ENCODE measurements at places on chromosomes 2 and 18.
A peak's percentile ranks its signal among the peaks of the same experiment; 100 is the strongest.

DNA sequence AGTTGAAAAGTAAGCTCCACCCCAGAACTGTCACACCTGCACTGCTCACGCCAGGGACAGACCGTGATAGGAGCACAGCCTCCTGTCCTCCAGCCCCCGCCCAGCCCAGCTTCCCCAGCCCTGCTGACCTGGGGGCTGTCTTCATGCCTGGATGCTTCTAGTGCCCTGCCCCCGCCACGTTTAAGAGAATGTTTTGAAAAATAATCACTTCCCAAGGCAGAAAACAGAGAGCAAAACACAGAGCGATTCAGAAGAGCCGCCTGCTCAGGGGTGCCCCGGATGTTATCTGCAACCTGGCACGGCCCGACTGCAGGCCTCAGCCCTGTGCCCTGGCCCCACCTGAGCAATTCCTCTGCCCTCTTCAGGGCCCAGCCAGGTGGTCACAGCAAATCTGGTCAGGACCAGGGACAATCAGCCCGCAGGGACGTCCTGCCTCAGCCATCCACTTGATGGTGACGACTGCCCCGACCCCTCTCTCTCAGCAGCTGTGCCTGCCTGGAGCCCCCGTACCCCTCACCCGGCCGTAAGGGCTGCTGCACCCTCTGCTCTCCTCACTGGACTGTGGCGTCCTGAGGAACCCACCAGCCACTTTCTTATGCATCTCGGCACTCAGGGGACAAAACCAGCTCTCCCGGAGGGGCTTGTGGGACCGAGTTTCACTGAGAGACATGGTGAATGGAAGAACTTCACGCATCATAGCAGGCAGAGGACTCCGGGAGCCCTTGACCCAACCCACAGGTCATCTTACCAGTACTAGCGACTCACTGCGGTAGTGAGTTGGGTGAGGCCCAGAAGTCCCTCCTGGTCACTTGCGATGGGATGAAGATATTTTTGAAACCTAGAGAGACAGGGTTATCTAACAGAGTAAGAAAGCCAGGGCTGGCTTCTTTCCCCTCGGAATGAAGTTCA is 30.2 kb downstream of the ADI1 start:
- DNase-seq: no peak

GRCh38 chr2:75033516-75033915 is 75.1 kb downstream of the POLE4 start:
- no peak for DNase-seq

DNA sequence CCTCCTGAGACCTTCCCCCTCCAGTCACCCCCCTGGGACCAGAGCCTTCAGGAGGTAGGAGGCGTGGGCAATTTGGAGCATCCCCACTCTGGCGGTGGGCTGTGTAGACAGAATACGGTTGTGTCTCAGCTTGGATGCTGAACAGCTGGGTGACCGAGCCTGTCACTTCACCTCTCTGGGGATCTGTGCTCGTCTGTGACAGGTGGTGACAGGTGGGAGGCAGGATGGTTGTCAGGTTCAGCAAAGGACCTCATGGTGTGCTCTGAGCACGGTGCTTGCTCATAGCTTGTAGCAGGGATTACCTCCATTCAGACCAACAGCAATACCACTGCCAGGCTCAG is 186.5 kb upstream of the HS6ST1 start:
- no peak for DNase-seq

DNA sequence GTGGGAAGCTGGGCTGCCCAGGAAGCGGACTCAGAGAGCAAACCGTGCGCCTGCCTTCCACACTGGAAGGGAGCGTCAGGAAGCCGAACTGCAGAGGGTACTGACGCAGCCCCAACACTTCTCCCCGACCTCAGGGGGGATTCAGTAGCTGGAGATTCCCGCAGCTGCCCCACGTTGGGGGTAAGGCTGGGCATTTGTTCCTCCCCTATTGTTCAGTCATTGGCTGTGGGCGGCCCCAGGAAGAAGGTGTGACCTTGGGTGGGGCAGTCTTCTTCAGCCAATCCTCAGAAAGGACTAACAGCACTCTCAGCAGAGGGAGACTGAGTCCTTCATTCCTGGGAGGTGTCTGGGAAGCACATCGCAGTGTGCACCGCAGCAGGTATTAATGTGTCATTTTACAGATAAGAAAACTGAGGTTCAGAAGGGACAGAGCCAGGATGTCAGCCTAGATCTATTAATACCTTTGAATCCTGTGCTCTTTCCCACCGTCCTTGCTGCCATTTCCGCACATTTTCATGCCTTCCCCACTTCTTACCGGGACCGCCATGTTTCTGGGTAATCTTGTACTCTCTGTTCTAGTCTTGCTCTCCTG is 12.1 kb upstream of the C18orf32 start:
- DNase-seq: no peak

DNA sequence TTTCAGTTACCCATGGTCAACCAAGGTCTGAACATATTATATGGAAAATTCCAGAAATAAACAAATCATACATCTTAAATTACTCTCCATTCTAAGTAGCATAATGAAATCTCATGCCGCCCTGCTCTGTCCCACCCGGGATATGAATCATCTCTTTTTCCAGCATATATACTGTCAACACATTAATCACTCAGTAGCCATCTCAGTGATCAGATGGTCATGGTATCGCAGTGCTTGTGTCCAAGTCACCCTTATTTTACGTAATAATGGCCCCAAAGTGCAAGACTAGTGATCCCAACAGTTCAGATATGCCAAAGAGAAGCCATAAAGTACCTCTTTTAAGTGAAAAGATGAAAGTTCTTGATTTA is 43.8 kb downstream of the OSBPL6 start:
- no peak for DNase-seq

GRCh38 chr18:45910405-45911023 is 56.6 kb downstream of the EPG5 start:
- no peak for DNase-seq

- peak; percentile 65 for DNase-seq
Measured at GRCh38 chr2:201471732-201472393, 20.3 kb downstream of the STRADB start.

DNA sequence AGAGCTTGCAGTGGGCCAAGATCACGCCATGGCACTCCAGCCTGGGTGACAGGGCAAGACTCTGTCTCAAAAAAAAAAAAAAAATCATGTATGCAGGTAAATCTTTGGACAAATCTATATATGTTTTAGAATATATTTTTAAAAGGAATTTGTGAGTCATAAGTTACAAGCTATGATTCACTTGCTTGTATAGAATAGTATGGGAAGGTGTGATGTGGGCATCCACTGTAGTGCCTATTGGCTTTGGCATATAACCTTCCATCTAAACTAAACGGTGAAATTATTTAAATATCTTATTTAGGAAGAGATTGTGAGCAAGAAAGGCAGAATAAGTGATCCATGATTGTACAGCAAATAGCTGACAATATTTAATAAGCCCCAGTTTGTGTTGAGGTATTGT is 261.1 kb downstream of the GALNT13 start:
- no peak for DNase-seq

DNA sequence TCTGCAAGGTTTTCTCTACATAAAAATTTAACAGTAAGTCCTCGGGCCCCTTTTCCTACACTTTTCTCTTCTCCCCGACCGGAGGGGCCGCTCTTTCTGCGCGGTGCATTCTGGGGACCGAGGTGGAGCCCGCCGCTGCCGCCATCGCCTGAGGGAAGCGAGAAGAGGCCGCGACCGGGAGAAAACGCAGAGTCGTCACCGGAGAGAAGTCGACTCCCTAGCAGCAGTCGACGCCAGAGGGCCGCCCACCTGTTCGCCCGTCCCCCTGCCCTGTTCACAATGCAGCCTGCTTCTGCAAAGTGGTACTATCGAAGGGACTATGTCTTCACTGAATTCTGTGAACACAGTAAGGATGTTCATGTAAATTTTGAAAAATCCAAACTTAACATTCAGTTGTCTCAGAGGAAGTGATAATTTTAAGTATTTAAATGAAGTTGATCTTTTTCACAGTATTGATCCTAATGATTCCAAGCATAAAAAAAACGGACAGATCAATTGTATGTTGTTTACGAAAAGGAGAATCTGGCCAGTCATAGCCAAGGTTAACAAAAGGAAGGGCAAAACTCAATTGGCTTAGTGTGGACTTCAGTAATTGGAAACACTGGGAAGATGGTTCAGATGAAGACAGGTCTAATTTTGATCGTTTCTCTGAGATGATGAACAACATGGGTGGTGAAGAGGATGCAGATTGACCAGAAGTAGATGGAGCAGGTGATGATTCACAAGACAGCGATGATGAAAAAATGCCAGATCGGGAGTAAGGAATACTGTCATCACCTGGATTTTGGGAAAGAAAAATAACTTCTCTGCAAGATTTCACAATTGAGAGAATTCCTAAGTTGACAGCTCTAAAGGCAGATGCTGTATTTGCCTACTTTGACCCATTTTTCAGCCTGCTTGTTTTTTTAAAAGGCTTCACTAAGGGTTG is 55.8 kb downstream of the ASXL2 start:
- no peak for DNase-seq

- DNase-seq: no peak
Measured at GRCh38 chr2:15271276-15271675, 289.9 kb downstream of the NBAS start.

- no peak for DNase-seq
Measured at GRCh38 chr2:98768384-98769113, 37.6 kb upstream of the MGAT4A start.

DNA sequence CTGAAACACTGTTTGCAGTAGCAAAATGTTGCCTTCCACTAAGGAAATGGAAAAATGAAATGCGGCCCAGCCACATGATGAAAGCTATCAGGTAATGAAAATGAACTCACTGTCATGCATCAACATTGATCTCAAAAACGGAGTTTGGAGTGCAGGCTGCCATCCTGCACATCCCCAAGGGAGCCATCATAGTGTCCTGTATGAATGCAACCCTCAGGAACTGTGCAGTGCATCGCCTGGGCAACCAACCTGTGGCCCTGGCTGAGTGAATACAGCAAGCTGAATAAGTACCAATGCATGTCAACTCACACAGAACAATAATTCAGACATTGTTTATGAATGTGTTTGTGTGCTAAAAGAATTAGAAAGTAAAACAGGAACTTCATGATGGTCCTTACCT is 23.1 kb upstream of the TXNDC2 start:
- DNase-seq: no peak

DNA sequence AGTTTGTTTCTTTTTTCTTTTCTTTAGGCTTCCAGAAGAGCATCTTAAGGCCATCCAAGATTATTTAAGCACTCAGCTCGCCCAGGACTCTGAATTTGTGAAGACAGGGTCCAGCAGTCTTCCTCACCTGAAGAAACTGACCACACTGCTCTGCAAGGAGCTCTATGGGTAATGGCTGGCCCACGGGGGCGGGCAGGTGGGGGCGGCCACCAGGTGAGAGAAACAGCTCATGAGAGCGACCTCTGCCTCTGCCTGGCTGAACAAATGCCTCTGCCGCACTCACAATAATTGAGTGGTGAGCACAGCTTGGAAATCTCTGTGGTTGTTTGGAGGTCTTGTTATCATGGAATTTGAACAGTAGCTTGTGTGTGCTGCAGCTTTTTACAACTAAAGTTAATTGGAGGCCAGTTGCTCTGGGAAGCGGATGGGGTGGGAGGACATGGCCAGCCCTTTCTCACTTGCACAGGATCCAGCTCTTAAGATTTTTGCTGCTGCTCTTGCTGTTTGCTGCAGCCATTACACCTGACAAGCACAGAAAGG is 70.4 kb downstream of the INPP5D start:
- no peak for DNase-seq

DNA sequence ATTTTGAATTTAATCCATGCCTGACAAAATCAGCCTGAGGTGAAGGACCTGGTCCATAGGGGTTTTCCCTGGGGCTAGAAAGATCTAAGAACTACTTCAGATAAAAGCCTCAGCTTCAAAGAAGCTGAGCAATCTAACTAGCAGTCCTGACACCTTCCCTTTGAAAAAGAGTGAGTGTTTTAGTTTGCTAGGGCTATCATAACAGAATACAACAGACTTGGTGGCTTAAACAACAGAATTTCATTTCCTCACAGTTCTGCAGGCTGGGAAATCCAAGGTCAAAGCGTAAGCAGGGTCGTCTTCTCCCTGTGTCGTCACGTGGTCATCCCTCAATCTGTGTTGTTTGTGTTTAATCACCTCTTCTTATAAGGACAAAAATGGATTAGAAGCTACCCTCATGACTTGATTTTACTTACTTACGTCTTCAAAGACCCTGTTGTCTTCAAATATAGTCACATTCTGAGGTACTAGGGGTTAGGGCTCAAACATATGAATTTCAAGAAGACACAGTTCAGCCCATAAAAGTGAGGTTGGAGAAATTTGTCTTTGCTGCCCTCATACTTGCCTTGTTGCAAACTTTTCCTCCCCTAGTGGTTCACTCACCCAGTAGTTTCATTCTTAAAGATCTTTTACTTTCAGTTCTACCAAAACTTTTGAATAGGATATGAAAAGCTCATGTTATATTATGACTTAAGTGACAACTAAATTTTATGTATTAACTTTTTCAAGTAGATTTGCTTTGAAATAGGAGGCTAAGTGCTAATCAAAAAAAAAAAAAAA is 673.8 kb downstream of the ARHGAP15 start:
- no peak for DNase-seq

DNA sequence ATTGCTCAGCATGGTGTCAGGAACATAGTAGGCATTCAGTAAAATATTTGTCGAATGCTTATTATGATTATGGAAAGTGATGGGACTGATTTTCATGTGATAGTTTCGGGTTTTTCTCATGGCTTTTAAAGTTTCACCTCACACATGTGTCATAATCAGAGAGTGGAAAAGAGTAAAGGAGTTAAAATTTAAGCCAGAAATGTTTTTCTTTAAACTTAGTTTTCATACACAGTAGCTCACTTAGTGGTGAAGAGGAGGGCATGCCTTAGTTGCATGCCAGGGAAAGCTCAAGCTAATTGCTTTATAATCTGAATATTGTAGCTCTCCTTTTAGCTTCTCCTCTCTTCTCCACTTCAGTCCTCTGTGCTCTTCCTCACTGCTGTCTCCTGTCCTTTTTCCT is 38.0 kb downstream of the EHBP1 start:
- no peak for DNase-seq

GRCh38 chr2:45205480-45205879 is 196.2 kb upstream of the SIX2 start:
- DNase-seq: no peak

GRCh38 chr2:219207884-219208740 is 1.5 kb downstream of the ZFAND2B start:
- DNase-seq: no peak

DNA sequence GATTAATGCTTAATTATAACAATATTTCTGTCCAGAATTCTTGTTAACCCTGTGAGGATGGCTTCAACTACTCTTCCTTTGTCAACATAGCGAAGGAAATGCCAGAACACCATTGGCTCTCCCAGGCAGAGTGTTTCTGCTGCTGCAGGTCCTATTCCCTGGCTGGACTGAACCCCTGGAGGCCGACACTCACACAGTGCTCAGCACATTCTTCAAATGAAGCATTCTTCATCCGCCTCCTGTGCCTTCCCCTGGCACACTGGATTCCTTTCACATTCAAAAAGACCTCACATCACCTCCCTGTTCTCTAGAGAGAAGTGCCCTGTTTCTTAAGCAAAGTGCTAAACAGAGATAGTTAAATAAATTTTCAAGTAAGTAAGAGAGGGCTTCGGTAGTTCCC is 187.3 kb upstream of the MSH6 start:
- no peak for DNase-seq

GRCh38 chr2:197538412-197538811 is 22.5 kb downstream of the MOB4 start:
- DNase-seq: no peak

All from AG09319 (cell line).